Mucosa of gallbladder (tissue), 1 donor: ENCODE measurements at places on chromosomes 4 and X.
A peak's percentile ranks its signal among the peaks of the same experiment; 100 is the strongest.

DNA sequence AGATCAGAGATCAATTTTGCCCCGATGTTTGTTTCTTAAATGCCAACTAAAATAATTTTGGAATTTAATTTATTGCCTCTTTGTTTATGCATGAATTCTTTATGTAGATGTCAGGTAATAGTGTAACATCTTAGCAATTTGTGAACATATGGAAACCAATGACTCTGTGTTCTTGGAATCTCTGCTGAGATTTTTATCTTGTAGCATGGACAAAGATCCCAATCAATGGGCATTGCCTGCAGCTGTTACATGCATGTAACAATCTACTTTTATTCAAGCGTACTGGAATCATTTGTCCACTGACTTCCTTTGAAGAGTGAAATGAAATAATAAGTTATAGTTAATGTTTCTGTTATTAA is 61.6 kb upstream of the ARSJ start:
- DNase-seq = no peak

GRCh38 chr4:33086331-33086925 is 2366.3 kb downstream of the PCDH7 start:
- DNase-seq = no peak

- DNase-seq = no peak
These were observed 9.0 kb upstream of the DRP2 start for GRCh38 chrX:101210630-101211029.

DNA sequence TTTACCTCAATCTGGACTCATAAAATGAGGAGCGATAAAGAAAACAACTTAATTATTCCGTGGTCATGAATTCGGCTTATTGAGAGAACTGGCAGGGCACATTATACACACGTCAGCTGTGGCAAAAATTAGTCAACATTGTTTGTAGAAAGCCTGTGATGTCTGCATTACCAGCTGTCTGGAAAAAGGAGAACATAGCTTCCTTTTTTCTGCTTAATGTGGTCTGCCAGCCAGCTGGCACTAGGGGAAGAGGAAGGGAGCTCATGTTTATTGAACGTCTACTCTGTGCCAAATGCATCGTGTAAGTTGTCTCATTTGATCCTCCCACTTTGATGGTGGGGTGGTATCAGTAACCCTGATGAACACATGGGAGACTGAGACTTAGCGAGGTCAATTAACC is 367.6 kb downstream of the ARHGAP24 start:
- peak; percentile 41 for DNase-seq

DNA sequence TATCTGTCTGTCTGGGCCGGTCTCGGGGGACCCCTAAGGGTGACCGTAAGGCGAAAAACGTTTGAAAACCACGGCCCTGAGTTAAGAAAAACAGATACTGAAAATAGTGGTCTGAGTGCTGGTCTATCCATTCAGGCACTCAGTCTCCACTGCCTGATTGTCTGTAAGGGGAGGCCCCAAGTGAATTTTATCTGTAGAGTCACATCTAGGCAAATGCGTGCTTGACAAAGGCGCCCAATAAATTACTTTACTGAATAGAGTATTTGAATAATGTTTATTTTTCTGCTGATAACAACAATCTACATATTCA is 465 bp downstream of the HNRNPH2 start:
- DNase-seq = no peak

DNA sequence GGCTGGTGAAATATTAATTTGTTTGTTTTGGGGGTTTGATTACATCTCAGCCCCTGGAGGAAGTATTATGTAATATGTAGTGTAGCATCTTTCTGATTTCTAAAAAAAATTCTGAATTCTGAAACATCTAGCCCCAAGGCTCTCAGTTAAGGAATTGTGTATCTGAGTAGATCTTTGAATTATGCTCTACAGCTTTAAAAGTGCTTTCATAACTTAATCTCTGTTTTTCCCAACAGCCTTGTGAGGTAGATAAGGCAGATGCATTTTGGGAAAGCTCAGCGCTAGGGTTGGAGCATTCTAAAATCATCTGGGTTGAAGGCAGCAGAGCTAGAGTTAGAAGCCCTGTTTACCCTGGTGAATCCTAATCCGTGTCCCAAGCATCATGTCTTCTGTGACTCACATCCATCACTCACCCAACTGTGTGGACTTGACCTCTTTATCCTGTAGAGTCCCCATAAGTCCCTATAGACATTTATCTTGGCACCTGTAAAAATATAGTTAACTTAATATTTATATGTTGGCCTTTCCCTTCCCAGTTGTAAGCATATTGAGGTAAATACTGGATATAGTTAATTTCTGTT is 49.8 kb downstream of the FNIP2 start:
- no peak for DNase-seq

GRCh38 chrX:131704136-131704695 is 160.3 kb downstream of the OR13H1 start:
- DNase-seq = peak; percentile 93

DNA sequence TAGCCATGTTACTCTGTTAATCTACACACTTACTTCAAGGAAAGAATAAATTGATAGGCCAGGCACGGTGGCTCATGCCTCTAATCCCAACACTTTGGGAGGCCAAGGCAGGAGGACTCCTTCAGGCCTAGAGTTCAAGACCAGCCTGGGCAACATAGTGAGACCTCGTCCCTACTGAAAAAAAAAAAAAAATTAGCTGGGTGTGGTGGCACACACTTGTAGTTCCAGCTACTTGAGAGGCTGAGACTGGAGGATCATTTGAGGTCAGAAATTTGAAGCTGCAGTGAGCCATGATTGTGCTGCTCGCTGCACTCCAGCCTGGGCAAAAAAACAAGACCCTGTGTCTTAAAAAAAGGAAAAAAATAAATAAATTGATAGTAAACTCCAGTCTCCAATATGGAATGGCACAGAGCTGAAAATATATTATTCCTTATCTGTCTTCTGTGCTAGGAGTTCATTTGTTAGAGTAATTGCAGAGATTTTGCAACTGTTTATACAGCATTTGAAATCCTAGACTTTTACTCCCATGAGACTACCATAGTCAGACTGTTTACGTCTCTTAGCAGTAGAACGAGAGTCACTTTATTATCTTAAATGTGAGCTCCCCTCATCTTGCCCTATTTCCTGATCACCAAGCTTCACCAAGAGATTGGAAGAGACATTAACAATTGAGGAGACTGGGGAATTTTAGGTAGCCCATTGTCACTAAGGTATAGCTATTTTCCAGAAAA is 18.8 kb upstream of the TMEM131L start:
- no peak for DNase-seq
